ENCODE measurements at places on chromosomes 16 and 17.

GRCh38 chr17:8255499-8255898 is 6.4 kb downstream of the PFAS start:
- no peak for DNase-seq

DNA sequence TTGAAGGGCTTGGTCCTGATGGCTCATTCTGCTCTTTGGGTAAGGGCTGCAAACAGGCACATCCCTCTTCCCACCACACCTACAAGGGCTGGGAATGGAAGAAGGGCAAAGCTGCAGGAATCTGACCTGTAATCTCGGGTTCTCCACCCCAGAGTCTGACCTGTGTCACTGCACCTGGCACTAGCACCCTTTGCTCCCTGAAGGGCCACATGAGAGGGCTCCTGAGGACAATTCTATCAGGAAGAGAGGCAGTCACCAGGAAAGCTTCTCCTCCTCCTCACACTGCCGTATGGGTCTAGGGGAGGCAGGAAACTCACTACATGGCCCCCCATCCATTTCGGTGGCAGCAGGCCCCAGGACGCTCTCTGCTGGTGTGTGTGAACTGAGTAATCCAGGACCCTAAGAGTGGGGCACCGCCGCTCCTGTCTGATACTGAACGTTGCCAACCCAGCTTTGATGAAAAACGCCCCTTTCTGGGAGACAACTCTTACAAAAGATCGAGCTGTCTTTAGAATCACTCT is 26.4 kb downstream of the TTLL6 start:
- no peak for DNase-seq

- DNase-seq: no peak
Measured at GRCh38 chr17:14123619-14124278, 54.4 kb downstream of the COX10 start.

GRCh38 chr17:44307387-44308186 is 814 bp upstream of the RUNDC3A start:
- peak; percentile 73 for DNase-seq

All from SHP77 (cell line).